ENCODE measurements at places on chromosomes 6 and 20.

GRCh38 chr6:41682497-41683272, 44.4 kb downstream of the MDFI start:
- DNase-seq = no peak

DNA sequence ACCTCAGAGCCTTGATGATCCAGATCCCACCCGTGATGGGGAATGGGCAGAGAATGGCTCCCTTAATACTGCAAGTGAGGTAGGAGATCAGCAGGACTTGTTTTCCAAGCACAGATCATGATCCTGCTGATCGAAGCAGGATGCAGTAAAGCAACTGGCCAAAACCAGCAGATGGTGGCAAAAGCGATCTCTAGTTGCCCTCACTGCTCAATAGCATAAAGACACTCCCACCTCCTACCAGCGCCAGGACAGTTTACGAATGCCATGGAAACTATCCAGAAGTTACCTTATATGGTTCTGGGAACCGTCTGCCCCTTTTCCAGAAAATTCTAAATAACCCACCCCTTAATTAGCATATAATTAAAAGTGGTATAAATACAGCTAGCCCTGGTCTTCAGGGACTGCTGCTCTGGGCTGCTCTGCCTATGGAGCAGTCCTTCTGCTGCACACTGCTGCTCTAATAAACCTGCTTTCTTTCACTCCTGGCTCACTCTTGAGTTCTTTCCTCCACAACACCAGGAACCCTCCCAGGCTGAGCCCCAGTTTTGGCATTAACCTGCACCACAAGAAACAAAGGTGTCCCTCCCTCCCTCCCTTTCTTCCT, 415.8 kb downstream of the PREX1 start:
- DNase-seq = no peak

GRCh38 chr6:113432521-113433334, 424.4 kb upstream of the MARCKS start:
- no peak for DNase-seq

- DNase-seq = no peak
Measured at GRCh38 chr6:132020138-132020581, 69.0 kb upstream of the CCN2 start.

DNA sequence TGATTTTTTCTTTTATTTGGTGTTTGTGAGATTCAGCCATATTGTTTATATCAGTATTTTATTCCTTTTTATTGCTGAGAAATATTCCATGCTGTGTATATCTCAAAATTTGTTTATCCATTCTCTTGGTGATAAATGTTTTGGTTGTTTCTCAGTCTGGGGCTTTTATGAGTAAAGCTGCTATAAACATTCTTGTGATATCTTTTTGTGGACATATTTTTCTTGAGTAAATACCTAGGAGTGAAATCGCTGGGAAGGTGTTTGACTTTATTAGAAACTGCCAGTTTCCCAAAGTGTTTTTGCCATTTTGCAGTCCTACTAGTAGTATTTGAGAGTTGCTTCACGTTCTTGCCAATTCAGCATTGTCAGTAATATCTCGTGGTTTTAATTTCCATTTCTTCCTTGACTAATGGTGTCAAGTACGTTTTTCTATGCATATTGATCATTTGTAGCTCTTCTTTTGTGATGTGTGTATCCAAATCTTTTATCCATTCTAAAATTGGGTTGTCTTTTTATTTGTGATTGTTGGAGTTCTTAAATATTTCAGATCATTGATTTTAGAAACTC, 31.1 kb upstream of the DYNLRB1 start:
- DNase-seq = no peak

DNA sequence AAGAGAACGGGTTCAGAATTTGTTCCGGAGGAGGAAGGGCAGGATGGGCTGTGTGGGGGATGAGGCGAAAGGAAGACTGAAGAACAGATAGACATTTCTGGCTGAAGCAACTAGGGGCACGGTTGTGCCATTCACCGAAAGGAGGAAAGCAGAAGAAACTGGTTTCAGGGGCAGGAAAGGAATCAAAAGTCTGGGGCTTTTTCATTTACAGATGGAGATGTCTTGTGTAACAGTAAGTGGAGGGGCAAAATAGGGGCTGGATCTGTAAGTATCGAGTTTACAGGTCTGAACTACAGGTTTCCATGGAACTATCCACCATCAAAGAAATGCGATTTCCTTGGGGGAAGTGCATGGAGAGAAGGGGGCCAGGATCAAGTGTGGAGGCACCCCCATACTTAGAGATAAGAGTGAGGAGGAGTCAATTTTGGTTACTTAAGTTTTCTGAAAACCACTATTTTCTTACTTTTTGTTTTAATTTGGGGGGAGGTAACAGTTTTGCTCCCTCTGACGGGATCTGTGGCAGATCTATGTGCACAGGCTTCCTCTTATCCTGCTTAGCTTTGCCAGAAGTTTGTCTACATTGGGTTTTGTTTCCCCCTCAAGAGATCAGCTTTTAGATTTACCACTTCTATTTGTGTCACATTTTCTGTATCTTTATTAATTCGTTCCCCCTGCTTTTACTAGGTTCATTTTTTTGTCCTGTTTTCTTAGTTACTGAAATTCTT, 120.1 kb downstream of the SLC23A2 start:
- DNase-seq = no peak

GRCh38 chr20:9615766-9616454, 101.5 kb downstream of the LAMP5 start:
- no peak for DNase-seq

GRCh38 chr6:108658174-108658573, 97.5 kb downstream of the FOXO3 start:
- no peak for DNase-seq

DNA sequence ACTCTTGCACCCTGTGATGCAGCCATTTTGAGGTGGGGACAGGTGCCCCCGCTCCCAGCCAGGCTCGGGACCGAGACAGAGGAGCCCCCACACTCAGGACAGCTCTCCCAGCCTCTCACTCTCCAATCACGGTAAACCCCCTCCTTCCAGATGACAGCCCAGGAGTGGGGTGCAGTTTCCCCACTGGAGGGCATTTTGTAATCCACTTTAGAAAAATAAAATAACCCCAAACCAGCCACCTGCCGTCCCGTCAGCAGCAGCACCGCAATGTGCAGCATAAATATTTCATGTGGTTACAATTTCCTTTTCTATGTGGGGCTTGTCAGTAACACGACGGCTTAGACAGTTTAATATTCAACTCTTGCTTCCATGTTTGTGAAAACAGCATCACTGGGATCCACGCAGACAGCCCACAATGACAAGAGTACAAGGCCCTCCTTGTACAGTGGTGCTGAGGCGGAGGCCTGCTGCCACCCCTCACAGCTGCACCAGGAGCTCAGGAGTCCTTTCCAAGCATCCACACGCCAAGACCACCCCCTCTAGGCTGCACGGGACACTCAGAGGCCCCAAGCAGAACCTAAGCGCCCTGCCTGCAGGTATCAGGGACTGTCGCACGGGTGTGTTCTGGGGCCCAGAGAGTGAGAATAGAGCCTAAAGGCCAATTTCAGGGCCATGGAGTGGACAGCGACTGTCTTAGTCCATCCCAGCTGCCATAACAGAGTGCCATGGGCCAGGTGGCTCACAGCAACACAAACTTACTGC, 116.7 kb downstream of the JPH2 start:
- no peak for DNase-seq

DNA sequence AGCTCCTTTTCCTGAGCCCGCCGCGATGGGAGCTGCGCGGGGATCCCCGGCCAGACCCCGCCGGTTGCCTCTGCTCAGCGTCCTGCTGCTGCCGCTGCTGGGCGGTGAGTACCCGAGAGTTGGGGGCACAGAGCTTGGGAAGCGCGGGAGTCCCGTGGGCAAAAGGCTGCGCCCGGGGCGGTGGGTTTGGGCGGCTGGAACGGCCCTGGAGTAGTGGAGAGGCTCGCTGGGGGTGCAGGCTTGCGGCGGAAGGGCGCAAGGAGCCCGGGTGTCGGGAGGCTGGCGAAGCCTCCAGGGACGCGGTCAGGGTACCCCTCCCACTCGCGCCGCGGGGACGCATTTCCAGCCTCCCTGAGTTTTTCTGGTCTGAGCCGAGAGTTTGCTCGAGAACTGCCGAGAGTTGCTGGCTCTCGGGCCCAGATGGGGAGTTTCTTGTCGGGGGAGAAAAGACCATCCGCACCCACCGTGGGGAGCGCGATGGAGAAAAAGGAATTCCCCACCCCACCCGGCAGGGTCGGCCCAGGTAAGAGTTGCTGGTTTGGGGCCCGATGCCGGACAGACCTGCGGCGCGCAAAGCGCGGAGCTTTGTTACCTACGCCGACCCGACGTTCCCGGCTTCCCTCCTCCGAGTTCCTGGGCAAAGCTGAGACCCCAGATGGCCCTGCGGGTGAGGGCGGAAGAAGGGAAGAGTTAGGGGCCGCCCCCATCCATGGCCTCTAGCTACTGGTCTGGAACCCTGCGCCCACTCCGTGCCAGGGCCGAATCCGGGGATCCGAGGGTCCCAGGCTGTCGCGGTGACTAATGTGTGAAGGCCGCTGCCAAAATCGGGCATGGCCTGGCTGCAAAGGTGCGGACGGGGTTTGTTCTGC, 584 bp downstream of the PTK7 start:
- no peak for DNase-seq

DNA sequence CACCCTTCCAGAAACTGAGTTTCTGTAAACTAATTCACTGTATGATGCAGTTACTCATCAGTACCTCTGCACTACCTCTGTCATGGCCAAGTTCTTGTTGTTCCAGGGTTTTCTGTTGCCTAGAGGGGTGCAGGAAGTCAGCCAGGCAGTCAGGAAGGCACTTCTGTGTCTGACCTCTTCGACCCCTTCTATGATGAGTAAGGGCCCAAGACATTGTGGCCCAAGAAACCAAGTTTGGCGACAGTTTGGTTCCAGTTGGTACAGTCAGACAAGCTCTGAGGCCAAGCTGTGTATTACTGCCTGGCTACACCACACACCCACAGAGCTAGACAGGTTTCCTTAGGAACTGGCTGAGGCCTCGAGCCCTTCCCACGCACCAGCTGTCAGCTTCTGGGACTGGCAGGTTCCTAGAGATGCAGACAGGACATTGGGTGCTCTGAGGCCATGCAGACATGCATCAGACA, 41.2 kb downstream of the TRAF3IP2 start:
- no peak for DNase-seq

GRCh38 chr6:27062755-27063154, 184.7 kb upstream of the PRSS16 start:
- no peak for DNase-seq

DNA sequence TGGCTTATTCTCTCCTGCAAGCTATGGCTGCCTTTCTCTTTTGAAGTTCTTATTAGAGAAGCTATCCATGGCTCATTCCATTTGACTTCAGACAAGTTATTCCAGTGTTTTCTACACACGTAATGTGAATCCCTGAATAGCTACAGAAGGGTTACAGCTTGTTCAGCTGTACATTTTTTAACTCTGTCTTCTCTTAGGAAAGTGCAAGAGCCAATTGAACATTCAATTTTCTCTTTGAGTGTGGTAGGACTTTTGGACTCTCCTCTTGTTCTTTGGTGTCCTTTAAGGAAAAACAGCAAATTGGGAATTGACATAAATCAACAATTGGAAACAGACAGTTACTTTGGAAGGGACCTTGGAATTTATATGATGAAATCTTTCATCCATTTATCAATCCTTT, 125.8 kb downstream of the EPM2A start:
- no peak for DNase-seq

GRCh38 chr6:21999012-21999528, 297.8 kb downstream of the PRL start:
- no peak for DNase-seq

- no peak for DNase-seq
Measured at GRCh38 chr20:61442075-61442670, 190.1 kb downstream of the CDH4 start.

DNA sequence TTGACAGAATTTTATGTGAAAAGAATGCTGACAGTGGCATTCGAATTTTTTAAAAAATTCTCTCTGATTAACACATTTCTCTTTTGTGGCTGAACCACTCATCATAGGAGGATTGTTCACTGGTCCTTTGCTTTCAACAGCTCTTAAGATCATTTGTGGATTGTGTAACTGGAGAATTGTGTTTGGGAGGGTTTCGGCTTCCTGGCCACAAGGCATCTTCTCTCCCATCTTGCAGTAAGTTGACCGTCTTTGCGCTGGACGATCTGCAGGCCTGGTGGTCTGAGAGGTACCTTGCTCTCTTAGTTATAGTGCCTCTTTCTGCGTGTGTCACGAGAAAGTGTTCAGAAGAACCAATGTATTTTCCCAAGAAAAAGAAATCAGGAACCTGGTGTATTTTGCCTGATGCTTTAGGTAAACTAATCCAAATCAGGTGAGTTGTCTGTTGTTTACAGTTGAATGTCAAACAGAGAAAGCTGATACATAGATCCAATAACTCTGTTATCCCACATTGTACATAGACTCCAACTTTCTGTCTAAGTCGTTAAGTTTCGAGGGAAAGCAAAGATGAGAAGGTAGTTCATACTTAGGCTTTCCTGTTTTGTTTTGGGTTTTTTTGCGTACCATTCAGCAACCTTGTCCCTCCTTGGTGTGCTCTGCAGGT, 14.8 kb upstream of the EXOC2 start:
- no peak for DNase-seq

DNA sequence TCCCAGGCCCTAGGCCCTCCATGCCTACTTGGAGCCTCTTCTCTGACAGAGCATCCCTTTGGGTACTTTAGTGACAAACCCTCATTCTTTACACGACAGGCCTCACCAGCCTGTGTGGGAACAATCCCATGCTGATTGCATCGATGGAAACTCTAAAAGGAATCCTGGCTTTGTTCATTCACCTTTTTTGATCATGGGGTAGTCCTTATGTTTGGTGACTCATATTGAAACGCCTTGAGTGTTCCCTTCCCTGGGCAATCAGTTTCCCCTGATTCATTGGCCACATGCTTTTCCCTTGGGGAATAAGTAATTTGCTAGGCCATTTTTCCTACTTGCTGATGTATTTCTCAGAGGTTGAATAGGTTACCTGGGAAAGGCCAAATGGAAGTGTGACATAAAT, 14.7 kb upstream of the TNFAIP3 start:
- DNase-seq = no peak

DNA sequence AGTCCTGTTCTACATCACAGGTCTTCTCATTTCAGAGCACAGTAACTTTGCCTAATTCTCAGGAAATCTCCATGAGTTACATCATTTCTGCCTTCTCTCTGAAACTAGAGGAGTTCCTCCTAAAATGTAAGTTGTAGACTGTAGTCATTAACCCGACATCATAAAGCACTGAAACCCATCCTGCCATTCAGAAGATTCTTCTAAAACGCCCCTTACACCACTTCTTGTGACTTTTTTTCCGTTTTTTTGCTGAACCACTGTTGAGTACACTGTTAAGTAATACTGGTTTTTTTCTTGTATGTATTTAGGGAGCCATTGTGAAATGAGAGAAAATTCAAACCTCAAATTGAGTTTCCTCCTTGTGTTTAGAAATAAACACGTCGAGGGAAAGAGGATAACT, 117.3 kb downstream of the MAP3K4 start:
- DNase-seq = no peak

- no peak for DNase-seq
Measured at GRCh38 chr6:131955876-131956275, 4.7 kb upstream of the CCN2 start.

- DNase-seq = no peak
Measured at GRCh38 chr20:21376626-21377025, 20.7 kb downstream of the NKX2-4 start.

DNA sequence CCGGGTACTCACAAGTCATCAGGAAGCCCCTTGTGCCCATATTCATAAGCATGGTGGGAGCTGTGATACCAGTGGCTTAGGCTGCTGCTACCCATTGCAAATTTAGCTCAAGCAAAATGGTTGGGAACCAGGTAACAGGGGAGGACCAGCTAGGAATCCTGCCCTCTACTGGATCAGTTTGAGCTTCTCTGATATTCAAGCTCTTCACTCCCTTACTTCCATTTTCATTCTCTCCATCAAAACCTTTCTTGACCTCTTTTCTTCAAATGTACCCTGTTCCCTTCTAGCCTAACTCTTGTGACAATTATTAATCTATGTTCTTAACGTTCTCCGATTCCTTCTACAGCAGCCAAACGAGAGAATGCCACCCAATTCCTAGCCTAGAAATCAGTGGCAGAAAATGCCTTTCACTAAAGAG, 9.7 kb downstream of the NOL7 start:
- no peak for DNase-seq

Measured in stimulated activated CD8-positive, alpha-beta memory T cell treated with anti-CD3 and anti-CD28 coated beads, Interleukin-2, amount 100 ng/mL, for 1 hour (primary cell).